Prostate gland (tissue), 2 donors: ENCODE measurements at places on chromosomes 7 and 10. TPM values are rescaled to one million over a fixed set of nuclear protein-coding genes. Genes with fewer than 3 reads are reported as not detected.

The SEPTIN7 gene
- total RNA-seq = 136 TPM

DNA sequence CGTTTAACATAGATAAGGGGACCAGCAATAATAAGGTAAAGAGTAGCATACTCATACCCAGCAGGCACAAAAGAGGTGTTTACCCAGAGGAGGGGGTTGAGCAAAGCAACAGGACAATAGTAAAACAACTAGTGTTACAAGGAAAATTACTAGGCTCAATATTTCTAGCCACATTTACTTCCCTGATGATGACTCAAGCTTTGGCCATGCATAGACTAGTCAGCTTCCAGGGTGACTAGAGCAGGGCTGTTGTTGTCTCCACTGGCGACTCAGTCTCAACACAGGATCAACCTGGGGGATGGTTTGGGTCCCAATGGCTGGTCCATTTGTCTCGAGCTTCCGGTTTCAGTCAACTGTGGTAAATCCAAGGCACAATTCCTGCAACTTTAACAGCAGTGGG is 217.7 kb upstream of the KCND2 start:
- H3K27ac ChIP-seq = no peak overlapping the region
- no peaks in the 10 kb centered on the region for H3K4me1 ChIP-seq
- H3K36me3 ChIP-seq = no peaks in the 10 kb centered on the region
- H3K27me3 ChIP-seq = no peaks in the 10 kb centered on the region

DNA sequence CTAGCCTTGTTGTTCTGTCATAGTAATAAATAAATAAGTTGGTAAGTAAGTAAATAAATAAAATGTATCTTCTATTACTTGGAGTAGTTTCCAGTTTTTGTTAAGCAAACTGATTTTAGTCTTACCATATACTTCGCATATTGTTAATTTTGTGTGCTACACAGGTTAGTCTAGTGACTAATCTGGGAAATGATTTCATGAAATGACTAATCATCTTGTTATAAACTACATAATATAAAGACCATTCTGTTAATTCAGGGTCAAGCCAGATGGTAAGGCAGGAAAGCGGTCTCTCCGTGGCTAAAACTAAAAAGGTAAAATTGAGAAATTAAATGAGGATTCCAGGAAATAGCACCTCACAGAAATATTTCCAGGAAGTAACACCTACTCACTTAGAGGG is 58.5 kb upstream of the FOXP2 start:
- H3K27ac ChIP-seq = no peak overlapping the region
- no peaks in the 10 kb centered on the region for H3K27me3 ChIP-seq
- H3K4me1 ChIP-seq = no peaks in the 10 kb centered on the region
- no peak for DNase-seq
- no peaks in the 10 kb centered on the region for H3K36me3 ChIP-seq

DNA sequence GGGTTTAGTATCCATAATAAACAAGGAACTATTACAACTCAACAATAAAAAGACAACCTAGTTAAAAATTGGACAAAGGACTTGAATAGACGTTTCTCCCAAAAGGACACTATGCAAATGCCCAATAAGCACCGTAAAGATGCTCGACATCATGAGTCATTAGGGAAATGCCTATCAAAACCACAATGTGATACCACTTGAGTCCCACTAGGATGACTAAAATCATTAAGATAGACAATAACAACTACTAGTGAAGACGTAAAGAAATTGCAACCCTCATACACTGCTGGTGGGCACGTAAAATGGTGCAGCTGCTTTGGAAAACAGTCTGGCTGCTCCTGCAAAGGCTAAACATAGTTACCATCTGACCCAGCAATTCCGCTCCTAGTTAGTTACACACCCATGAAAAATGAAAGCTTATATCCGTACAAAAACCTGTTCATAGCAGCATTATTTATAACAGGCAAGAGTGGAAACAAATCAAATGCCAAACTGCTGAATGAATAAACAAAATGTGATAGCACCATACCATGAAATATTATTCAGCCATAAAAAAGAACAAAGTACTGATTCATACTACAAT is 17.3 kb downstream of the CCDC3 start:
- no peak overlapping the region for H3K4me3 ChIP-seq
- H3K27me3 ChIP-seq = no peaks in the 10 kb centered on the region
- no peaks in the 10 kb centered on the region for H3K36me3 ChIP-seq
- no peak for DNase-seq

DNA sequence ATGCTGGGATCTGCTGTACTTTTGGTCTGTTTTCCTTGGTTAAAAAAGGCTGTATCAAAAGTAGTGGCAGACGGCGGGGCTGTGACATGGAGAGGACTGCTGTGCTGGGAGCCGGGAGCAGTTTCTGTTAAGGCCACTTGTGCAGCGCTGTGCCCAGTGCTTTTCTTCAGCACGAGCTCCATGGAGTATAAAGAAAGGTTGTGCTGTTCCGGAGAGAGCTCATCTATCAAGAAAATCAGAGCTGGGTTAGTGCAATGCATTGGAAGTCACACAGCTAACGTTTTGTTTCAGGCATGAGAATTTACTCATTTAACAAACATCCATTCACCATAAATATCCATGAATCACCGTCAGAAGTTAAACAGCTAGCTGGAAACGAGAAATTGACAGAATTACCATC is 62.0 kb downstream of the KIAA1549 start:
- no peaks in the 10 kb centered on the region for H3K4me1 ChIP-seq
- no peaks in the 10 kb centered on the region for H3K27me3 ChIP-seq
- no peak overlapping the region for H3K27ac ChIP-seq
- no peak overlapping the region for H3K4me3 ChIP-seq
- H3K36me3 ChIP-seq = no peaks in the 10 kb centered on the region
- no peak for DNase-seq
